Activated naive CD8-positive, alpha-beta T cell treated with anti-CD3 and anti-CD28 coated beads for 36 hours (primary cell): ENCODE measurements at places on chromosomes 7 and 10. TPM values are rescaled to one million over a fixed set of nuclear protein-coding genes. Genes with fewer than 3 reads are reported as not detected.

GRCh38 chr7:91634485-91635177 lies 245.9 kb downstream of the MTERF1 start:
- no peaks in the 10 kb centered on the region for H3K4me1 ChIP-seq
- DNase-seq: no peak

GRCh38 chr10:52261362-52261761 lies 52.7 kb upstream of the DKK1 start:
- H3K4me3 ChIP-seq: no peak overlapping the region
- no peak for DNase-seq
- H3K4me1 ChIP-seq: no peaks in the 10 kb centered on the region
- no peaks in the 10 kb centered on the region for H3K36me3 ChIP-seq
- H3K27ac ChIP-seq: no peak overlapping the region
- H3K27me3 ChIP-seq: no peaks in the 10 kb centered on the region

DNA sequence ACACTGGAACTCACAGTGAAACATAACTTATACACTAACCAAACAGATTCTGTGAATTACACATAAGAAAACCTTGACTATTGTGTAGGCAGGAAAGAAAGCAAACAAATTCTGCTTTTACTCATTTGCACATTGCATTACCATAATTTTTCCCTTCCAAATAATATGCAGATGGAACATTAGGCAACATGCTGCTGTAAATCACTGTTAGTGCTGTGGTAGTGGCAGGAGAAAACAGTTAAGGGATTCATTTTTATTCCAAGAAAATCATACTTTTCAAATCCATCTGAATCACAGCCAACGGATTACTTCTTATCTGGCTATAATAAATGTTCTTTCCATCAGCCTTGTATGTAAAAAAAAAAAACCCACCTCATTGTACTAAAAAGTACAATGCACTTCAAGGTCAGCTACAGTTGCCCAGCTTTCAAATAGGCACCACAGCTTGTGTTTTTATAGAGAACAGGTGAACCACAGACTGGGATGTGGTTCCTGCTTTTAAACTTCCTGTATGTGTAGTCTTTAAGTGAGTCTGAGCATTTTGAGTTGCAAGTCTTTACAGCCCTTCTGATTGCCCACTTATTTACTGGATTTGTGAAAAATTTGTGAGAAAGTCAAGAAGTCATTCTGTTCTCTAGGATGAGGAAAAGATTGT lies 590.0 kb upstream of the SEMA3D start:
- no peaks in the 10 kb centered on the region for H3K36me3 ChIP-seq
- H3K27ac ChIP-seq: no peak overlapping the region
- no peak for DNase-seq
- no peak overlapping the region for H3K4me3 ChIP-seq
- H3K27me3 ChIP-seq: no peaks in the 10 kb centered on the region

- no peak overlapping the region for H3K4me3 ChIP-seq
- H3K4me1 ChIP-seq: no peaks in the 10 kb centered on the region
- no peaks in the 10 kb centered on the region for H3K36me3 ChIP-seq
- DNase-seq: no peak
- H3K27me3 ChIP-seq: peaks cover 10% of the 10 kb centered on the region
Measured at GRCh38 chr7:29042824-29043231, 84.7 kb upstream of the TRIL start.

Gene TUBAL3
- not detected for total RNA-seq
